ENCODE measurements at places on chromosomes 1 and 21.

GRCh38 chr1:40658751-40659648 lies 6.5 kb downstream of the RIMS3 start:
- no peak for DNase-seq

DNA sequence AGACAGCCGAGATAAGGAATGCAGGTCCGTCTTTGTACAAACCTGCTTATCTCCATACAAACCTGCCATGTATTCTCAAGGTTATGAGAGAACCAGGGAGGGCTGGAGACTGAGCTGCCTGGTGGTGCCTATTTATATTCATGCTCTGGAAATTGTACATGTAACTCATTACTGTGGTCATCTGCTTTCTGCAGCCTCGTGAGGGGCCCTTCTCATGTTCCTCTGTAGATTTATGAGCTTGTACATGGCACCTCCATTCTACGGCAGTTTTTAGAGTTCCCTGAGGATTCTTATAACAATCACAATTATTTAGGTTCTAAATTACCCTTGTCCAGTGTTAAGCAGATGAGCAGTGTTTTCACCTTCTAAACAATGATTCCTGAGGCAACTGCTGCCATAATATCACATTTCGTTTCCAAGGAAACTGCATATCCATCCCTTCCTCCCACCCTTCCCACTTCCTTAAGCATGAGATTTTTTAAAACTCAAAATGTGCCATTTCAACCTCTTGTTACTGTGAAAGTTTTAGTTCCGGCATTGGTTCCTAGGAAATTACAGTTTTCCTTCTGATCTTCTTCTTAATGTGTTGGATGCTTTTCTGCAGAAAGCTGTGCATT lies 112.1 kb downstream of the ST6GALNAC3 start:
- no peak for DNase-seq

GRCh38 chr1:234488054-234489006 lies 9.4 kb upstream of the TARBP1 start:
- DNase-seq = no peak

GRCh38 chr1:177620636-177621190 lies 349.1 kb downstream of the SEC16B start:
- DNase-seq = no peak

DNA sequence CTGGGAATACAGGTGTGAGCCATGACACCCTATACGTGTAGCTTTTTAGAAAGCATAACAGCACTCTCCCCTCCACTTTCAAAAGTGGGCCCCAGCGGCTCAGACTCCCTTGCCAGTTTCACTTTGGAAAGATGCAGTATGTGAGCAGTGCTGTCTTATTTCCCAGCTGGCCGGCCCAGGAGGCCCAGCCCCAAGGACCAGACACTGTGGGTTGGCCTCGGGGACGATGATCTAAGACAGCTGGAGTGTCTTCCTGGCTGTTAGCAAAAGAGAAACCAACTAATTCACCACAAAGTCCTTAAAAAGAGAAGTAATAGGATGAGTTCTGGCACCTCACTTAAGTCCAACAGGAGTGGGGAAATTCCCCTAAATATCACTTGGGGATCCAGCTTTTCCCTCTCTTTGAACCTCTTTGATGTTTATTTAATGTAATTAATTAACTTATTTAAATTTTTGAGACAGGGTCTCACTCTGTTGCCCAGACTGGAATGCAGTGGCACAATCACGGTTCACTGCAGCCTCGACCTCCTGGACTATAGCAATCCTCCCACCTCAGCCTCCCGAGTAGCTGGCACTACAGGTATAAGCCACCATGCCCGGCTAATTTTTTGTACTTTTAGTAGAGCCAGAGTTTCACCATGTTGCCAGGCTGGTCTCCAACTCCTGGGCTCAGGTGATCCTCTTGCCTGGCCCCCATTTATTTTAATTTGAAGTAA lies 17.6 kb upstream of the CLIC4 start:
- DNase-seq = peak; percentile 25

- no peak for DNase-seq
Measured at GRCh38 chr1:147086129-147086528, 86.1 kb downstream of the PRKAB2 start.

DNA sequence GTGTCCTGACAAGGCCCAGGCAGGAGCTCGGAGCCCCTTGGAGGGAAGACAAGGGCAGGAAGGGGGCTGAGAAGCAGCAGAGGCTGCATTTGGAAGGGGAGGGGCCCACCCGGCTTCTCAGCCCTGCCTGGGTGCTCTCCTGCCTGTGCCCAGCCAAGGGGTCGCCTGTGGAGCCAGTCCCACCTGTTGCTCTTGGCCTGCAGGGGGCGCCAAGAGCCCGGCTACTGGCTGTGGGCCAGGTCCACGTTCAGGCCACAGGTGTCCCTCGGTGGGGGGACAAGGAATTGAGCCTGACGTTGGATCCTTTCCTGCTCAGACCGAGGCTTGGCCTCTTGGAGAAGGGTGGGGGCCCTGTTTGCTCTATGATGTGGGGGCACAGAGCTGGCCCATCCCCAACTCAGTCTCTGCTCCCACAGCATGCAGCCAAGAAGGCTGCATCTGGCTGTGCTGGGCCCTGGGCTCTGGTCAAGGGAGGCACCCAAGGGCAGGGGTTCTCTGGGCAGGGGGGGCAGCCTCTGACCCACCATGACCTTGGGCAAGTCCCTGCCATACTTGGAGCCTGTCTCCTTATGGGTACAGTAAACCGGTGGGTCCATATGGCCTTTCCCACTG lies 10.9 kb downstream of the WNT4 start:
- DNase-seq = peak; percentile 55

GRCh38 chr1:209038316-209038715 lies 545.2 kb upstream of the CAMK1G start:
- no peak for DNase-seq

DNA sequence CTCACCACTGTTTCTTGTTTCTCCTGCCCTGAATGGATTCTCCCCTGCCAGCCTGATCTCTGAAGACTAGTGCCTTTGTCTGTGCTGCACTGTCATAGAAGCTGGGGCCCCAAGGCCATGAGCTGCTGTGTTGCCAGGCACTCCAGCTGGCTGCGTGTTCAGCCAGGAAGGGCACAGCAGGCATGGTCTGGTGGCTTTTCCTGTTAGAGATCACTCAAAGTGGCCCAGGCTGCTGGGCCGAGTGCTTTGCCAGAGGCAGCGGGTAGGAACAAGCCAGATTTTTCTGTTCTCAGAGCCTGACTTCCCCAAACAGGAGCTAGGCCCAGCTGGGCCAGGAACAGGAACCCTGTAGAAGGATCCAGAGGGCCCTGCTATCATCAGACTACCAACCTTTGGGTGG lies 5.2 kb downstream of the ADPRS start:
- no peak for DNase-seq

- no peak for DNase-seq
Measured at GRCh38 chr1:167412920-167413319, 105.4 kb downstream of the CD247 start.

GRCh38 chr1:240190881-240191401 lies 99.3 kb downstream of the FMN2 start:
- DNase-seq = no peak

- DNase-seq = no peak
Measured at GRCh38 chr1:89708751-89709375, 75.9 kb downstream of the LRRC8C start.

- no peak for DNase-seq
Measured at GRCh38 chr1:26032656-26033357, 11.2 kb downstream of the EXTL1 start.

DNA sequence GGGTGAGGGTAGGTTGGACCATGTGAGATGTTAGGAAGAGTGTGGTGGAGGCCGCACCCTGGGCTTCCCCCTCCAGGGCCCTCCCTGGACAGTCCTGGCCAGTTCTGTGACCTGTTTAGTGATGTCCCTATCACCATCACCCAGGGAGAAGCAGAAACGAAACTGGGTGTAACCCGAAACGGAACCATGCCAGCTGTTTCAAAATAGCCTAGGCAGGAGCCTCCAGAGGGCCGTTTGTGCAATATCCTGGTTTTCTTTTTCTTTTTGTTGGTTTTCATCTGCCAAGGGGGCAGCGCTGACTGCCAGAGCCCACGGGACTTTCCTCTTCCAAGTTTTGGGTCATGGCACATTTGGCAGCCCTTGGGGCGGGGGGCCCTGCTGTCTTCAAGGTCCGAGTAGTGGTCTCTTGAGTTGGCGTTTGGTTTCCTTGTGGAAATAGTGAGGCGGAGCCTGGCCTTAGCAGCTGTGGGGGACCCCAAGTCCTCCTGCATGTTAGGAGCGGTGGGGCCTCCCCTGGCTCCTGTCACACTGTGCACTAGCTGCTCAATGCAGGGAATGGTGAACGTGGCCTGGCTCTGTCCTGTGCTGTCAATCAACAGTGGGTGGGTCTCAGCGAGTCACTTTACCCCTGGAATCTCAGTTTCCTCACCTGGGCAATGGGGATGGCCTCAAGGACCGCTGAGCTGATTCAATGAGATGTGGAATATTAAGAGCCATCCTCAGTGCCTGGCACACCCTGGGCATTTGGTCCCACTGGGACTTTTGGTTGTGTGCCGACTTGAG lies 90.7 kb downstream of the ARHGEF10L start:
- DNase-seq = peak; percentile 34

DNA sequence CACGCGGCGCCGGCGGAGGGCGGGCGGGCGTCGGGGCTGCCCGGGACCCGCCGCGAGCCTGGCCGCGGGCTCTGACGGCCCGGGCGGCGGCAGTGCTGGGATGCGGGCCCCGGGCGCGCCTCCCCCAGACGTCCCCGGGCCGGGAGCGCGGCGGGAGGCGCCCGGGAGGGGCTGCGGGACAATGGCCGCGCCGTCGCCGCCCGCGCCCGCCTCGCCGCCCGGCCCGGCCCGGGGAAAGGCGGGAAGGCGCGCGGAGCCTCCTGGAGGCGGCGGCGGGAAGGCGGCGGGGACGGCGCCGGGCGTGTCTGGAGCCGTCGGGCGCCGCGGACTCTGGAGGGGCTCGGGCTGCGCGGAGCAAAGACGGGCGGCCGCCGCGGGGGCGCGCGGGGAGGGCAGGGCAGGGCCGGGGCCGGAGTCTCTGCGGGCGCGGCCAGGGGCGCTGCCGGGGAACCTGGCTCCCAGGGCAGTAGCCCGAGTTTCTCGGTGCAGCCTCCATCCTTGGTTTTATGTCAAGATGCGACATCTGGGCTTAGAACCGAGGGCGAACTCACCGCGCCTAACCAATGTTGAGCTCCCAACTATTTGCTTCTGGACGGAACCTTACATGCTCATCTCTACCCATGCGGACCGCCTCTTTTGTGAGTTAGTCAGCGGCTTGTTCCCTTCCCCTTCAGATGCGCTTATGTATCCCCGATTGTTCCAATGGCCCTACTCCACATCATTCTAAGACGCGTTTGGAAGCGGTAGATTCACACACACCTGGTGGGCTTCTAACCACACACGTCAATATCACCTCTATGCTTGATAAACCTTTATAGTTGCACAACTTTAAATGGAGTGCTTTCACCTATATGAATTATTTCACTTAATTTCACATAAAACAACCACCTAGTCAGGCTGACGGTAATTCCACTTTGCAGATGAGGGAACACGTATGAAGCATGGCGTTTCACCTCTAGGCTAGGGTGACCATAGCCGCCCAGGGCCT lies 651 bp downstream of the ZBTB8A start:
- no peak for DNase-seq

GRCh38 chr1:161082996-161083747 lies 6.2 kb downstream of the NECTIN4 start:
- peak; percentile 26 for DNase-seq

- no peak for DNase-seq
Measured at GRCh38 chr1:218698141-218698540, 353.0 kb downstream of the TGFB2 start.

All from CD4-positive, alpha-beta T cell treated with Interleukin-12 subunit alpha and Interleukin-12 subunit beta, for 1 hour (primary cell).